Activated T-cell treated with anti-CD3 and anti-CD28 coated beads for 4 hours (primary cell): ENCODE measurements at places on chromosomes 7 and 10.

DNA sequence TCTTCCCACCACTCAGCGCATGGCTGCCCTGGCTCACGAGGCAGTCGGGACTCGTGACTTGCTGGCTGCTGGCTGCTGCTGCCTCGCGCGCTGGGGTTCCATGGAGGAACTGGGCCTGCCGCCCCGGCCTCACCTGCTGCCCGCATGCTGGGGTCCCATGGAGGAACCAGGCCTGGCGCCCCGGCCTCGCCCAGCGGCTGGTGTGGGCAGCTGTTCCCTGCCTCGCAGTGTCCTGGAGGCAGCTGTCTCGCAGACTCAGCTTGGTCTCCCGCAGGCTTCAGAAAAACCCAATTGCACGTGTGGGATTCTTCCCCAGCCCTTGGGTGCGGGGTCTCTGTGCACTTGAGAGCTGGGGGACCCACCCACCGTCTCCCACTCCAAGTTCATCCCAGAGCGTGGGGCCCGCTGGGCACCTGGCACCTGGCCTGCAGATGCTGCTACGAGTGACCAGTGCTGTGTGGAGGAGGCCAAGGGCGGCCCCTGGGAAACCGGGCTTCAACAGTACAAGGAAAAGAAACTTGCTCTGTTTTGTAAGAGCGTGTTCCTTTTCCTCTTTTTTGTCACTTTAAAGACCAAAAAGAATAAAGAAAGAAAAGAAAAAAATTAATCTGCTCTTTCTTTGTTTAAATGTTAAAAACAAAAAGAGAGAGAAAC, 20.4 kb downstream of the PWWP2B start:
- DNase-seq, result no peak

DNA sequence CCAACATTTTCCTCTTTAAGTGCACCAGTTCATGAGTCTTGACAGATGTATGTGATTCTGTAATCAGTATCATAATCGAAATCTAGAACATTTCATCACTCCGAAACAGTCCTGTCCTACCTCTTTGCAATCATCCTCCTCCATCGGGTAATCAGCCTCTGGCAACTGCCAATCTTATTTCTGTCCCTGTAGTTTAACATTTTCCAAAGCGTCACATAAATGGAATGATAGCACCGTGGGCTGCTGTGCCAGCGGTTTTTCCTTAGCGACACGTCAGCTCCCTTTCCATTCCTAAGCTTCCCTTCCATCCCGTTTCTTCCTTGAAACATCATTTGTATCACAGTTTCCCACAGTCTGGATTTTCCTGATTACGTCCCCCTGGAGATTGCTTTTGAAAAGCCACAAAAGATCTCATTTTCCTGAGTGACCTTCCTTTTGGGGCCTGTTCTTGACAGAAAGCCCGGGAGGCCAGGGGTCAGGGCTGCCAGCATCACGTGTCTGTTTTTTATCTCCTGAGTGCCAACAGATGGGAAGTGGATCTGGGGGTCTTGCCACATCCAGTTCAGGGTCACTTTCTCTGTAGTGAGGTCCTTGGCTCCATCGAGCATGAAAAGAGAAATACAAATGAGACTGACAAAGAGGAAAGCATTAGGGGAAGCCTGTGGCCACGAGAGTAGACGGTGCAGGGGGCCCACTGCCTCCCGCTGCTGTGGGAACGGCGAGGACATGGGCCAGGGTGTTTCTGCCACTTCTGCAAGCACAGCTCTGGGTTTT, 31.6 kb downstream of the TMEM120A start:
- no peak for DNase-seq

GRCh38 chr10:65845916-65846315, 1079.9 kb upstream of the LRRTM3 start:
- no peak for DNase-seq

- no peak for DNase-seq
Observed at GRCh38 chr10:29767968-29768367, 133.2 kb upstream of the SVIL start.

DNA sequence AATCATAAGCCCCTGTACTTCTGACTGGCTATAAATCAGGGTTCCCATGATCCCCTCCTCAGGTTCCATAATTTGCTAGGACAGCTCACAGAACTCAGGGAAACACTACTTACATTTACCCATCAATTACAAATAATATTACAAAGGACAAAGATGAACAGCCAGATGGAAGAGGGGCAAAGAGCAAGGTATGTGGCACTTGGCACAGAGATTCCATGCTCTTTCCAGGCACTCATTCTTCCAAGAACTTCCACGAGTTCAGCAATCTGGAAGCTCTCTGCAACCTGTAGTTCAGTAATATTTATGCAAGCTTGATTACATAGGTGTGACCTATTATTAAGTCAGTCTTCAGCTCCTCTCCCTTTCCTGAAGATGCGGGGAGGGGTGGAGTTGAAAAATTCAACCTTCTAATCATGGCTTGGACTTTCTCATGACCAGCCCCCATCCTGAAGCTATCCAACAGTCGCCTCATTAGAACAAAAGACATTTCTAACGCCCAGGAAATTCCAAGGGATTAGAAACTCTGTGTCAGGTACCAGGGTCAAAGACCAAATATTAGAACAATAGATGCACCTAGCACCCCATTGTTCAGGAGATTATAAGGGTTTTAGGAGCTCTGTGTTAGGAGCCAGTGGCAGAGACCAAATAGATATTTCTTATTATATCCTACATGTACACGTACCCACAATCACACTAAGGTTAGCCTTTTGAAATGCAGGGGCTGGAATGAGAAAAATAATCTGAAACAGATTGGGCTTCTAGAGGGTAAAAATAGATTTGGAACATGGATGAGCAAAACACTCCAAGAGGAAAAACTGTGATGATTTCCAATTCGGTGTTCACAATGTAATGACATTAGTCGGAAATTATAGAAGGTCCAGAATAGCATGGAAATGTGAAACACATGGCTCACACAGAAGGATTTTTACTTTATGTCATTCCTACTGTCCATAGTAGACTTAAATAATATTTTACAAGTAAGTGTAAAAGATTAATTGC, 7.0 kb downstream of the ANKMY2 start:
- DNase-seq, result no peak

- no peak for DNase-seq
Observed at GRCh38 chr7:56007167-56007652, 42.8 kb downstream of the NIPSNAP2 start.

GRCh38 chr10:103423748-103424147, 27.3 kb downstream of the PDCD11 start:
- no peak for DNase-seq

DNA sequence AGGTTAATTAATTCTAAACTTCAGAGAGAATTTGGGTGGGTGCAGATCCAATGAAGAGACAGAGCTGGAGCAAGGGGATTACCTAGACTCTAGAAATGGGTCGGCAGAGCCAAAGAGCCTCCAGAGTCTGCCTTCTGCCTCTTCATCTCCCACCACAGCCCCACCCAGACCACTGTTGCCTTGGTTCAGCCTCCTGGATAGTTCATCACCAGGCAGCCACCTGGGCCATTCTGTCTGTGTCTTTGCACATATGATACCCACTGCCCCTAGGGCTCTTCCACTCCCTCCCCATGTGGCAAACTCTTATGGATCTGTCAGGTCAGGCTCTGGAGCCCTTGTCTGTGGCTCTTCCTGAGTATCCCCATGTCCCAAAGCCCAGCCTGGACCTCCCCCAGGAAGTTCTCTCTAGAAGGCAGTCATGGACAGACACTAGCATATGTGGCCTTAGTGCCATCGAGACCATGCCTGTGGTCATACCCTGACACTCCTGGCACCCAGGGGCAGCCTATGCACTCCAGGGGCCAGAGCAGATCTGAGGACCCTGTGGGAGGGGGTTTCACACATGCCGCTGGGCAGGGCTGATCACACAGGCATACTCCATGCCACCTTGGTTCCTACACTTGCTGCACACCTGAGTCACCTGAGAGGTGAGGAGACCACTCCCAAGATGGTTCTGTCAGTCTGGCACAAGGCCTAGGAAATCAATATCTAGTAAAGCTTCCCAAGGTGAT, 41.6 kb downstream of the FRMPD2 start:
- no peak for DNase-seq

- no peak for DNase-seq
Observed at GRCh38 chr7:69176841-69177240, 421.4 kb upstream of the AUTS2 start.

GRCh38 chr10:118563373-118563890, 32.0 kb downstream of the PRLHR start:
- no peak for DNase-seq

- DNase-seq, result no peak
Observed at GRCh38 chr7:123282181-123282580, 82.4 kb upstream of the SLC13A1 start.

- no peak for DNase-seq
Observed at GRCh38 chr10:125964558-125964957, 68.2 kb downstream of the FANK1 start.

GRCh38 chr7:11584406-11585031, 247.5 kb downstream of the THSD7A start:
- no peak for DNase-seq

DNA sequence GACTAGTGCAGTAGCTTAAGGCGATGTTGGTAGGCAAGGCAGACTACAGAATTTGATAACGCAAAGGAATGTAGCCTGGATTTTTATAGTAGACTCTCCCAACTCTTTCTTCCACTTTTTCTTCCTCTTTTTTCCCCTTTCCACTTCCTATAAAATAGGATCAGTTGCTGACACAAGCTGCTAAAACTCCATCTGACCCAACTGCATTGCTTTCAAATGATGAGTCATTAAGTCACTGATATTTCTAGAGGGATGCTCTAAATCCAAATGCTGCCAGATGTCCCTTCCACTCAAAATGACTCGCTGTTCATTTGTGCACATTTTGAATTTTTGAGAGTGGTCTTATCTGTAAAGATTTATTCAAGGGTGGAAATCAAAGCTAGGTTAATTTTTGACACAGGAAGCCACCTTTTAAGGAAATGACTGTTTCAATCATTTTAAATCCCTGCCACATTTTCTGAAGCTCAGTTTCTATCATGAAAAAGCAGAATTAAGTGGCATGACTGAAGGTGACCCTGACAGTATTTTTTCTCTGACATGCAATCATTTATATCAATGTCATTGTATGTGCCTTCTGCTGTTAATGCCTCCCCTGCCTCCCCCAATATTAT, 25.8 kb upstream of the SFMBT2 start:
- no peak for DNase-seq

GRCh38 chr7:36568452-36568849, 155.8 kb downstream of the AOAH start:
- no peak for DNase-seq

DNA sequence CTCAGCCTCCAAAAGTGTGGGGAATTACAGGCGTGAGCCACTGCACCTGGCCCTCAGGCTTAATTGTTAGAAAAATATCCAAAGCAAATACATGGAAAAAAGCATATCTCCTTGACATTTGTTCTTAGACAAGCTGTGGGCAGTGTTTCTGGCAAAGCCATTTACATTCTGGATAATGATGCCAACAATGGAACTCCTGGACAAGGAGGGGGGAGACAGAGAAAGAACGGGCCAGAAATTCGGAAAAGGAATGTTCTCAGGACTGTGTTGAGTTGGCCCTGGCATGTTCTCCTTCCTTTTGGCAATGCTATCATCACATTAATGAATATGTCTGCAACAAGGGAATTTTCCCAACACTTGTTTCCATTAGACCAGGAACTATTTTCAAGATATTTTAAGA, 88.7 kb downstream of the UBE2H start:
- DNase-seq, result no peak

GRCh38 chr7:125136755-125137532, 207.3 kb upstream of the POT1 start:
- no peak for DNase-seq

DNA sequence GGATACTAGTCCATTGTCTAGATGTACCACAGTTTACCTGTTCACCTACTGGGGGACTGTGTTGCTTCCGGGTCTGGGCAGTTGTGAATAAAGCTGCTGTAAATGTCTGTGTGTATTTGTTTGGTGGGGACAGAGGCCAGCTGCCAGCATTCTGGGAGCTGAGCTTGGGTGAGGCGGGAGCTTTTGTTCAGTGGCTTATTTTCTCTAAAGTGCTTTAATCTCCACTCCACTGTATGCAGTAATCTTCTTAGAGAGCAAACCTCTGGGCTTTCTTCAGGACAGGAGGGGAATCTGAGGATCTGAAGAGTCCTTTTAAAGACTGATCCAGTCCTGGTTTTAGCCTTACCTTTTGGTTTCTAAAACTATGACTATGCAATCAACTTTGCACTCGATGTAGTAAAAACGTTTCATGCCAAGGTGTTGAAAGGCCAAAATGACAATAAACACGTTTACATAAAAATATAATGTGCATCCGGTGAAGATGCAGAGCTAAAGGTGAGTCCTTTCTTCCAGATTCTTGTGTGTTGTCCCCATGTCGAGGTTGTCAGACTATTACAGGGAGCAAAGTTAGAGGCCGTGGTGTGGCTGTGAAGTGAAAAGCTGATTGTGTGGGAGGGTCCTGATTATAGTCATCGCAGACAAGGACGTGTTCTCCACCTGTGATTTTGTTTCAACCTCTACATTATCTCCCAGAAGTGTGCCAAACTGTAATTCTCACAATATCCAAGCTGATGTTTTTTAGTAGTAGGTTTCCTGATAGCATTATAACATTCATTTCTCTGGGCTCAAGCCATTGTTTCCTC, 279.8 kb downstream of the CAMK1D start:
- DNase-seq, result no peak

DNA sequence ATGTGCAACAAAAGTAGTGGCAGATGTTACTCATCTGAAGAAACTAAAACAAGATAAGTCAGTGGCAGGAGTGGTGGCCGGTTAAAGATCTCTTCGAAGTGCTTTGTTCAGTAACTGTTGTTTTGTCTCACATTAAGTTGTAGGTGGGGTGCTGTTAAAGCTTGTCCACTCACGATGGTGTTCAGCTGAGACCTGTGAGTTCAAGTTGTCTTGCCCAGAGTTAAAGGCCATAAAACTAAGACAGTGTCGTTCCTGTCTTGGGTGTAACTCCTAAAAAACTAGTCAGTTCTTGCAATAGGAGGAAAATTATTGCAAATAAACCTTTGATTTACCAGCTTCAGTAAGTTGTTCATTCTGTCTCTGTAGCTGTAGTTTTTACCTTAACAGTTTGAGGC, 857 bp upstream of the FOXP2 start:
- no peak for DNase-seq

- DNase-seq, result no peak
Observed at GRCh38 chr10:103967448-103968071, 620 bp downstream of the SLK start.

DNA sequence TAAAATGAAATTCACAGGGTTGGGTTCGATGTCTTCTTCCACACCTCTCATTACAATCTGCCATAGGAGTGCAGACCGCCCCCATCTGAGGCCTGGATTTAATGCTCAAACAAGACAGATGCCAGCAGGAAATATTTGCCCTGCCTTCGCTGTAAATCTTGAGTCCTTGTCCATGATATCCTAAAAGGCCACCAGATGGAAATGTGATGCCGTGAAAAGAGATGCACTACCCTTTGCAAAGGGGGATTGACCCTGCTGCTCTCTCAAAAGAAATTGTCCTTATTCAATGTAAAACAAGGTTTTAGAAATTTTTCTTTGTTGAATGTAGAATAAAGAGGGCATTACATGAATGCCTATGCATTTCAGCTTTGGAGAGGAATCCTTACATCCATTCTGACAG, 37.5 kb downstream of the AGAP4 start:
- no peak for DNase-seq
